ENCODE measurements at places on chromosomes 6 and 20.

DNA sequence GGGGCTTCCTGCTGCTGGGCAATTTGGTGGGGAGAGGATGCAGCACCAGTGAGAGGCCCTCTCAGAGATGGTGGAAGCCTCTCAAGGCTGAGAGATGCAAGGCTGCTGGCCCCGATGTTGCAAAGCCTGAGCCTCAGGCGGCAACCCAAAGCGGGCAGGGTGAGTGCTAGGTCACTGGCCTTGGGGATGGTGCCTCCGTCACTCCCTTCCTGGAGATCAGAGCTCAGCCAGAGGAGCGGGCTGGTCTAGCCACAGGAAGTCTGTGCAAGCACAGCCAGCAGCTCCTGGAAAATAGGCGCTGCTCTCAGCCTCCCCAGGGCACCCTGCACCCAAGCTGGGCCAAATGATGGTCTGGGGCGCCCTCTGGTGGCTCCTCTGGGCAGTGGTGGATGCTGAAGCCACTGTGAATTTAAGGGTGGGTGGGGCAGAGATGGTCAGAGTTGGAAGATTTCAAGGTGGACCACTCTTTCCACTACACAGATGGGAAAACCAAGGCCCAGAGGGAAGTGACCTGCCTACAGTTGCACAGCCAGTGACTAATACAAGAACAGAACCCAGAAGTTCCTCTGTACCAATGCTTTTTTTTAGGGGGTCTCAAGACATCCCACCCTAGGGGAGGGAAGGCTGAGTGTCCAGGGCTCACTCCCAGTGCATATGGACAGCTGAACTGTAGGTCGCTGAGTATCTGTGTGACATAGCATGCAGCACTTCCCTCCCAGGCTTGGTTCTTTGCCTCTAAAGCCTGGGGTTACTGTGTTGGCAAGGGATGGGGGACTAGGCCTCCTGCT lies 20.8 kb downstream of the C20orf203 start:
- DNase-seq: peak; percentile 77

DNA sequence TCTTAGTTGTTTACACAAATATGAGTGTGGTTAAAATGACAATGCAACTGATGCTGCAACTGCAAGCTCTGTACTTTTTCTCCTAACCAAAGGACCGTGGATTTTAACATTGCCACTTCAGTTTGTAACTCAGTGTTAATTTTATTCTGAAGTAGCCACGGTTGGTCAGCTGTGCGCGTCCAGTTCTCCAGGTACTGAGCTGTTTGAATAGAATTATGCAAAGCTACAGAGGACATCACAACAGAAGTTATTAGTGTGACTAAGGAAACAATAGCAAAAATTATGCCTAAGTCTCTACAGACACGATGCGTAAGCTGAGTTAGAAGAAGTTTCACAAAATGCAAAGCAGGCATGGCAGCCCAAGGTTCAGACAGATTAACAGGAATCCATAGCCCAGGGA lies 4.4 kb upstream of the ABHD12 start:
- no peak for DNase-seq

DNA sequence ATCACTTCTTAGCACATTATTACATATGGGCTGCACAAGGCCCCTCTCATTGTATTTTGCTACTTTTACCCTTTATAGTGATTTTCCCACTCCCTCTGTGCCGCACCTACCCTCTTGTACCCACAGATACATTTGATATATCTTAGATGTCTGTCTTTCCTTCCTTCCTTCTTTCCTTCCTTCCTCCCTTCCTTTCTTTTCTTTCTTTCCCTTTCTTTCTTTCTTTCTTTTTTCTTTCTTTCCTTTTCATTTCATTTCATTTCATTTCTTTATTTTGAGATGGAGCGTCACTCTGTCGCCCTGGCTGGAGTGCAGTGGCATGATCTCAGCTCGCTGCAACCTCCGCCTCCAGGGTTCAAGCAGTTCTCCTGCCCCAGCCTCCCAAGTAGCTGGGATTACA lies 12.2 kb downstream of the POLH start:
- DNase-seq: no peak

GRCh38 chr6:150745896-150746295 lies 119.6 kb upstream of the MTHFD1L start:
- DNase-seq: no peak

DNA sequence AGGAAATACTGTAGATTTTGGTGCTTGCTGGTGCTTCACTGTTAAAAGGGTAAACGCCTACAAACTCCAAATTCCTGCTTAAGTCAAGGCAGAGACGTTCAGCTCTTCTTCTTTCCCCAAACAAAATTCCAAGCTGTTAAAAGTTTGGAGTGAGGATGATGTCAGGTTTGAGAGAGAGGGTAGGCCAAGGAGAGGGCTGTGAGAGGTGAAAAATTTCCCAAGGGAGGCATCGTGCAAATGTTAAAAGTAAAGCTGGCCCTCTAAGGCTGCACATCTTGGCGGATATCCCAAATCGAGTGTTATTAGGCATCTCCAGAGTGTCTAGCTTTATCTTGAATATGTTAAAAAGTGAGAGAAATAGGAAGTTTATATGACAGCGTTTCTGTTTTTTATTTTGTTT lies 651.8 kb downstream of the QKI start:
- DNase-seq: no peak

- no peak for DNase-seq
Measured at GRCh38 chr20:3447321-3447720, 23.5 kb upstream of the ATRN start.

All from globus pallidus (tissue), 1 donor.